LHCN-M2 (cell line): ENCODE measurements at places on chromosomes 6 and 20. TPM values are rescaled to one million over a fixed set of nuclear protein-coding genes. Genes with fewer than 3 reads are reported as not detected.

- DNase-seq, result no peak
These were observed 628.0 kb upstream of the CDH4 start for GRCh38 chr20:60624066-60624465.

DNA sequence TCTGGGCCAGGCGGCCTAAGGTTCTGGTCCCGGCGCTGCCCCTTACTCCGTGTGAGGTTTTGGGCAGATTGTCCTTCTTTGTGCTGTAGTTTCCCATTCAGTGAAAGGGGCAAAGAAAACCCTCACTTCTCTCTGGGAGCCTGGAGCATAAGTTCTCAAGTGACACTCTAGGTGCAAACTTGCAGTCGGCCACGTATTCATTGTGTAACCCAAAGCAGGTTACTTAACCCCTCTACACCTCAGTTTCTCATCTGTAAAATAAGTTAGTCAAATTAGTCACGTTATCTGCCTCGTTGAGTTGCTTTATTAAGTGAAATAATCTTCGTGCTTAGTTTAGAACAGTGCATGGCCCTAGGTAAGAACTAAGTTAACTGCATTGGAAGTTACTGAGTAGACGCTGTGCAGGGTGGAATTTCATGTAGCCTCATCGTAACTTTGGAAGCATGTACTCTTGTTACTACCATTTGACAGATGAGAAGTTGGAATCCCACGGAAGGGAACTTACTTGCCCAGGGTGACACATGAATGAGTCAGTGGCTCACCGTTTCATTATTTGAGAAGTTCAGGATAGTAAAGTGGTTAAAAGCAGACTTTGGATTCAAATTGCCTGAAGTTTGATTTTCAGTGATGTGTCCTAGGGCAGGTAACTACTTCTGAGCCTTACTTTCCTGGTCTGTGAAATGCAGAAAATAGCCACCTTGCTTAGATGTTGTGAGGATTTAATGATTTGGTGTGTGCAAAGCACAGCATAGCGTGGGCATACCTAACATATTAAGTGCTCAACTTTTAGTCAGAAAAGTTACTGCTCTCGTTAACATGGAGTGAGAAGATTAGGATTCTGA, 556 bp upstream of the MROH8 start:
- peak; percentile 67 for DNase-seq

DNA sequence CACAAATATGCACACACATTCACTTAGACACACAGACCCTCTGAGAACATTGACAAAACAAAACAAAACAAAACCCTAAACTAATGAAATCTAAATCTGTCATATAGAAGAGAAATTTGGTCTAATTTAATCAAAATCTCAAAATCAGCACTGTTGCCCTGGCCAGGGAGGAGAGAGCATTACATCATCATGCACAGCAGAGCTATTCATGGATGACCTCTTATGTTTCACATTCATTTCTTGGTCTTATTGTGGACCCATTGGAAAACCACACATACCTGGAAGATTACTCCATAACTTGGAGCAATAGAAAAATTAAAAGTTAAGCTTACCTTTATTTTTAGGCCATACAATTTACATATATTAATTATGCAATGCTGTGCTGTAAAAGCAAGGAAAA, 1223.6 kb upstream of the GJE1 start:
- peak; percentile 25 for DNase-seq

- DNase-seq, result no peak
These were observed 78.3 kb downstream of the PERP start for GRCh38 chr6:138028893-138029292.

DNA sequence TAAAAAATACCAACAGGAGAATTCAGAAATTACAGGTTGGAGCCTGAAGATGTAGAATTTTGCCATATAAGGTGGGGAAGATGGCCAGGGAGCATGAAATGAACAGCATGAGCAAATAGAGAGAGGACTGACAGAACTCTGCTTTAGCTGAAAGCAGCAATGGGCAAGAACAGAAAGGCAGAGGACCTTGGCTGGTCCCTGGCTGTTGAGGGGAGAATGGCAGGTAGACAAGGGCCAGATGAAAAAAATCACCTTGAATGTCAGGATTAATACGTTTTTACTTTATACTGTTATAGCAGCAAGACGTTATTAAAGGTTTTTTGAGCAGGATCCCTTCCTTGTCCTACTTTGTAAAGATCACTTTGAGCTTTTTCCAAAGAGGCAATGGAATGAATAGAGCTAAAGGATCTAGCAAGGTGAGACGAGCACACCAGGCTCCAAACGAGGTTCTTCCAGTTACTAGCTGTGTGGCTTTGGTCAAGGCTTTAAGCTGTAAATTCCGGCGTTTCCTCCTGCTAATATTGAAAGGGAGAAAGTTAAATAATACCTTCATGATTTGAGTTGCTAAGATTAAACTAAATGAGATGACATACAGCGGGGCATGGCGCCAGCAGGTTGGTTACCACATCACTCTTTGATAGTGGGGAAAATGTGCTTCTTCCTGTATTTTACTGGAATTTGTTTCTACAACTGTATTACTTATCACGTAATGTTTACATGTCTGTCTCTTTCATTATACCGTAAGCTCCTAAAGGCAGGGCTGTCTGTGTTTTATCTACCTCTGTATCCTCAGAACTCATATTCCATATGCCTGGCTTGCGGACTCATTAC, 776 bp downstream of the PPIL1 start:
- no peak for DNase-seq

- DNase-seq, result no peak
These were observed 69.4 kb downstream of the JPH2 start for GRCh38 chr20:44117296-44118184.

DNA sequence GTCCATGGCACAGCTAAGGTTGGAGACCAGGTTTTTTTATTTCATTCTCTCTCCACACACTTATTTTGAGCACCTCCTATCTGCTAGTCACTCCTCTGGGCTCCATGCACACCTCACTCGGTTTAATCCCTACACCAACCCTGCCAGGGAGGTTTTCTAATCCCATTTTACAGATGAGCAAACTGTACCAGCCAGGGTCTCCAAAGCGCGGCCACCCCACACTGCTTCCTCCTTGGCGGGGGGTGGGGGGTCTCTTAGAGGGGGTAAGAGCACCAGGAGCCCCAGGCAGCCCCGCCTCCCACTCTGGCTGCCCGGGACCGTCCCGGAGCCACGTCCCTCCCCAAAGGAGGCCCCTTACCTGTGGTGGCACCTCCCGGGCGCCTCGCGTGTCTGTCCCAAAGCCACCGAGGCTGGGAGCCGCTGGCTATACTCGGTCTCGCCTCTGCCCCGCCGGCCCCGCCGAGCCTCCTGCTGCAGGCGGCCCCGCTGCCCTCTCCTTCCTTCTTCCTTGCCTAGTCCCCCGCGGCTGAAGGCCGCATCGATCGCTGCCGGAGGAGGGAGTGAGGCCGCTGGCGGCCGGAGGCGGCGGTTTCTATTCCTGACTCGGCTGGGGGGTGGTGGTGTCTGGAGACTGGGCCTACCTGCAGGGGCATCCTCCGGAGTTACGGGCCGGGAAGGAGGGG, at the start of gene KCNS1:
TSS of gene KCNS1 (minus strand) at position 565 of the 683 bp plus-strand sequence. CDS start 1,891 bp downstream, outside the sequence.
- no peak for DNase-seq

- DNase-seq, result no peak
These were observed 578 bp upstream of the PTGIS start for GRCh38 chr20:49568278-49569151.

GRCh38 chr6:43450699-43451131, 4.6 kb downstream of the DLK2 start:
- no peak for DNase-seq

GRCh38 chr20:46243707-46244628, 64.3 kb downstream of the CDH22 start:
- DNase-seq, result peak; percentile 36

GRCh38 chr6:3648724-3649123, 102.8 kb downstream of the PXDC1 start:
- no peak for DNase-seq

- no peak for DNase-seq
These were observed 19.1 kb downstream of the SLX4IP start for GRCh38 chr20:10454151-10454750.

DNA sequence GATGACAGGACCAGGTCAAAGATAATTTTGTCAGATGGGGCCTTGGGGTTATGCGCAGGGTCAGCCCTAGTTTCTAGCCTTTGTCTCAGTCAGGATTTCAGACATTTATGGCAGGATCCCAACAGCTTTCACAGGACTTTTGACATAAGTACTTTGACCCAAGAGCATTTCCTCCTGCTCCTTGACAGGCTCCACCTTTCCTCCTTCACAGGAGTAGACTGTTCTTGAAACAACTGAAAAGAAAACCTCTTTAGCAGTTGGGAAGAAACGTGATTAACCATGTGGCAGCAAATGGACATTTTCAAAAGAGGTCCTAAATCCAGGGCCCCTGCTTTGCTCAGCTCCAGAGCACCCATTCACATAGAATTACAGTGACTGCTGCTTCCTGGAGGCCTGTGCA, 120.4 kb upstream of the MAP3K7 start:
- DNase-seq, result no peak

Gene CEBPB
- 54.9 and 59.3 TPM in 2 replicates for total RNA-seq

Gene PAK1IP1
- total RNA-seq, result 28.1 and 32.2 TPM in 2 replicates

Gene COL12A1
- 29.0 and 31.5 TPM in 2 replicates for total RNA-seq

Gene EYA2
- total RNA-seq, result 0.11 and 0.45 TPM in 2 replicates

Gene PPIL6
- 0.32 and 1.6 TPM in 2 replicates for total RNA-seq
